ENCODE measurements at places on chromosomes 12 and 14.

- DNase-seq, result no peak
These were observed 138.7 kb downstream of the PHLDA1 start for GRCh38 chr12:75892731-75893408.

- no peak for DNase-seq
These were observed 1366.5 kb downstream of the AACS start for GRCh38 chr12:126431767-126432166.

DNA sequence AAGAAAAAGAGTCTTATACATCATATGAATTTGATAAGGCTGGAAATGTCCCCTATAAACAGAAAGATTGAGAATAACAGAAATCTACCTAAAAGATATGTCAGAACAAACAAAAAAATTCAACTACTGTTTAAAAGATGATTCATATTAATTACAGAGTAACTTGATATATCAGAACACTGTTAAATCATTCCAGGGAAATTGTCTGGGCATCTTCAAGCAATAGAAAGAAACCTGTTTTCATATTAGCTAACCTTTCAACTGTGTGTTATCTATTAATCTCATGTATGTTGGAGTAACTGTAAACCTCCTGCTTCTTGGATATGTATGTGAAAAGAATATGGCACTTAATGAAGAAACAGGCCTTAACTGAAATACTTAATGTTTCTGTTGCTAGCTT, 96.7 kb downstream of the NUBPL start:
- no peak for DNase-seq

DNA sequence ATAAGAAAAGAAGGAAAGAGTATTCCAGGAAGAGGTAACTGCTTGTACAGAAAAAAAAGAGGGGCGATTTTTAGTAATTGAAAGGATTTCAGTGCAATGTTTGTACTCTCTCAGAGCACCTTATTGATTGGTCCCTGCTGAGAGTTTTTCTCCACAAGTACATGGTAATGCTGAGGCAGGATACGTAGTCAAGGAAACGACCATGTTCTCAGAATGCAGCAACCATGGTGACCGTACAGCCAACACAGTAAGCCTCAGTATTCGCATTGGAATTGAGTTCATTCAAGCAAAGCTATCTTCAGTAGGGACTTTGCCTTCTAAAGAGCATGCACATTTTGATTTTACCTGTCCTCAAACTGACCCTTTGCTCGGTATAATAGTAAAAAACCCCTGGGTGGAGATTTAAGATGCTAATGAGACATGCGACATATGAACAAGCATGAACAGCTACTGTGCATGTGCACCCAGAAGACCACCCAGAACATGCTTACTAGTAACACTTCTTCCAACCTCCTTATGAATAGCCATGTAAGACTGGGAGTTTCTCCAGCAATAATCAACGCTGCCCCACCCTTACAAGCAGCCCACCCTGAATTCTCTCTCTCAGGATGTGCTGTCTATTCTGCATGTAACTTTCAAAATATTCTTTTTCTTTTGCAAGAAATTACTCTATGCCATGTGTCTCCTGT, 6.2 kb upstream of the SLC41A2 start:
- DNase-seq, result no peak

DNA sequence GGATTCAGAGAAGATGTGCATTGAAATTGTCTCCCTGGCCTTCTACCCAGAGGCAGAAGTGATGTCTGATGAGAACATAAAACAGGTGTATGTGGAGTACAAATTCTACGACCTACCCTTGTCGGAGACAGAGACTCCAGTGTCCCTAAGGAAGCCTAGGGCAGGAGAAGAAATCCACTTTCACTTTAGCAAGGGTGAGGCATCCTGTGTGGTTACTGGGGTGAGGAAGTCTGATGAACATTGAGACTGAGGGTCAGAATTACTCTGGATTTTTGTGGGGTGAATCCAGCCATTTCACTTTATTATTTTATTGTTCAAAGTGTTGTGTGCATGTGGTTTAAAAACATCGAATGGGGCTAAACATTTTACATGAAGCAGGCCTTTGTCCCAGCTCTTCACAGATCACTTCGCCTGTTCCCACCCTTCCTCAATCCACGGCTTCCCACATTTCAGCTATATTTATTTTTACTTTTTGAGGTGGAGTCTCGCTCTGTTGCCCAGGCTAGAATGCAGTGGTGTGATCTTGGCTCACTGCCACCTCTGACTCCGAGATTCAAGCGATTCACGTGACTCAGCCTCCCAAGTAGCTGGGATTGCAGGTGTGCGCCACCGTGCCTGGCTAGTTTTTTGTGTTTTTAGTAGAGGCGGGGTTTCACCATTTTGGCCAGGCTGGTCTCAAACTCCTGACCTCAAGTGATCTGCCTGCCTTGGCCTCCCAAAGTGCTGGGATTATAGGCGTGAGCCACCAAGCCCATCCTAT, 40.6 kb downstream of the SUPT16H start:
- DNase-seq, result no peak

GRCh38 chr12:115583591-115583990, 693.9 kb downstream of the MED13L start:
- no peak for DNase-seq

- no peak for DNase-seq
These were observed 379.8 kb downstream of the NAV3 start for GRCh38 chr12:78210506-78210860.

DNA sequence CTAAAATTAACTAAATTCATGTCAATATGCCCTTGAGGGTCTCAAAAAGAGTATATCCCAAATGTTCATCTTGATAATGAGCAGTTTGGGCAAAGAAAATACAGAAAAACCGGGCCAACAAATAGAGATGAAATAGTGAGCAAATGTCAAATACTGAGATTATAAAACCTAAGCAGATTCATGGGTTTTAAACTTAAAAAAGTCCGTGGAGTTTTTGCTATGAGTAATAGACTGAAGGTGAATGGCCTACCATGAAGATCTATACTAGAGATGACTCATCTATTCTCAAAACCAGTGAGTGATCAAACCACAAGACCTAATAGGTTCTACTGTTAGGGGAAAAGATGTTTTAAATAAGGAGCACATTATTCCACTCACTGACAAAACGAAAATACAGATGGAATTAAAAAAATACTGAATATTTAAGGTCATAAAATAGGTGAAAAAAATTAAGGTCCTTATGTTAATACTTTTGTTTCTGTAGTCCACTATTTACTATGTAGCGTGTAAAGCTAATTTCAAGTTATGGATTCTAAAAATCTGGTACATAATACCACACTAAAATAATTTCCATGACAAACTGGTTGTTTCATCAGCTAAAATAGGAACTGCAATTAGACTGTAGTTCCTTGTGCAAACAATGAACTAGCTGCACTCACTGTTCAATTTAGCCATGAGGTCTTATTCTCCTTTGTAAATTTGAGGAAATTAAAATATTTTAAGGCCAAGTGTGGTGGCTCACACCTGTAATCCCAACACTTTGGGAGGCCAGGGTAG, 5.0 kb downstream of the HNRNPC start:
- DNase-seq, result no peak

- DNase-seq, result no peak
These were observed 6.1 kb upstream of the PTGES3 start for GRCh38 chr12:56694161-56694560.

DNA sequence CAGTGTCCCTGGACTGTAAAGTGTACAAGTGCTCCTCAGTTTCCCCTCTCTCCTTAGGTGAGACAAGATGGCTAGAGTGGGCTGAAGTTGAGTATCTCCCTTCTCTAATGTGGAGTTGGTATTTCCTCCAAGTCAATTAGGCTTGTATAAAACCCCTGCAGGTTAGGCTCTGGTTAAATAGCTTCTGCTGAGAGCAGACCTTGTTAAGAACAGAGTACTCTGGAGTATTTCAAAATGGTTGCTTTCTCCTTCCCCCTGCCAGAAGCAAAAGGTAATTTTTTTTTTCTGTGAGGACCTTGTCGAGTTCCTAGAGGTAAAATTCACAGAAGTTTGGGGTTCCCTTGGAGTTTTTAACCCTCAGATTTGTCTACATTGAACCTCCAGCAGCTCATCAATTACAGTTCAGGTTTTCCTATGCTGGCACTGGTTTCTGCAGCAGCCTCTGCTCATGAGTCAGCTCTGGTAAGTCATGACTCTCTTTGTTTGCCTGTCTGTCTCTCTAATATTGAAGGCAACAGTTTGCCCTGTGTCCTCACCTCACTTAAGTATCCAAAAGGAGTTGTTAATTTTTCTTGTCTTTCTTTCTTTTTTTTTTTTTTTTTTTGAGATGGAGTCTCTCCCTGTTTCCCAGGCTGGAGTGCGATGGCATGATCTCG, 27.8 kb upstream of the GLIPR1 start:
- DNase-seq, result no peak

GRCh38 chr14:93318927-93319326, 13.9 kb downstream of the BTBD7 start:
- no peak for DNase-seq

- DNase-seq, result no peak
These were observed 5.1 kb downstream of the ANO6 start for GRCh38 chr12:45220969-45221368.

- no peak for DNase-seq
These were observed 20.6 kb downstream of the OR6S1 start for GRCh38 chr14:20620798-20621478.

GRCh38 chr14:101017806-101018560, 114.5 kb upstream of the RTL1 start:
- DNase-seq, result no peak

DNA sequence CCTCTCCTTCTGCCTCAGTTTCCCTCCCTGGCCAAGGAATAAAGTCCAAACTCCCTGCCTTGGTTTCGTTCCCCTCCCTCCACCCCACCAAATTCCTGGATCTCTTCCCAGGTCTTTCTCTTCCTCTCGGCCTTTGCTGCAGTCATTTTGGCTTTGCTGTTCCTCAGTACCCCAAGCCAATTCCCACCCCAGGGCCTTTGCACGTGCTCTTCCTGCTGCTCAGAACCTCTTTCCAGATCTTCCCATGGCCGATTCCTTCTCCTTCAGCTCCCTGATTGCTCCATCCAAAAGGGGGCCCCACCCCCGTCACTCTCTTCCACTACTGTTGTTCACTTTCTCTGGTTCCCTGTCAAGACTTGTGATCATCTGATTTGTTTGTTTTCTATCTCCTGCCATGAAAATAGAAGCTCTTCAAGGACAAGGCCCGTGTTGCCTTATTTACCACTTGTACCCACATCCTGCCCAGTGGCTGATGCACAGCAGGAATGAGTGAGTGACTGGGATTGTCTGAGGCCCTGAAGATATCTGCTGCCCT, 3.1 kb downstream of the HNF1A start:
- DNase-seq, result no peak

DNA sequence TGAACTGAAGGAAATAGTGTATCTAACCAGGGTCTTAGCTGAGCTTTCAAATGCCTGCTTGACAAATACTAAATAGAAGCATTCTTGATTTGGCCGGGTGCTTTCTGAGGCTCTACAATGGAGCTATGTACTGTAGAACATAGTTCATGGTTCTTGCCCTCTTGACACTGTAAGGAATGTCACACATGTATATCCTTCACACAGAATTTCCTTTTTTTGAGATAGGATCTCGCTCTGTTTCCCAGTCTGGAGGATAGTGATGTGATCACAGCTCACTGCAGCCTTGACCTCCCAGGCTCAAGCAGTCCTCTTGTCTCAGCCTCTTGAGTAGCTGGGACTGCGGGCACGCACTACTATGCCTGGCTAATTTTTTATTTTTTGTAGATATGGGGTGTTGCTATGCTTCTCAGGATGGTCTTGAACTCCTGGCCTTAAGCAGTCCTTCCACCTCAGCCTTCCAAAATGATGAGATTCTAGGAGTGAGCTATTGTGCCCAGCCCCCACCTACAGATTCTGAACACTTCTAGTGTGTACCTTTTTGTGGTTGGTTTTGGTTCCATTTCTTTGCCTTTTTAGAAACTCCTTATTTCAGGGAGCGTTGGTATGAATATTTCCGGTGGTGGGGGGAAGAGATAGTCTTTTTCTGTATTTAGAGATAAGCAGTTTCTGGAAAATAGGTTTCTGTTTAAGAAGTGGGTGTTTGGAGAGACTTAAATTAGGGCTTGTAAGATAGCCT, 4.2 kb downstream of the MLXIP start:
- DNase-seq, result no peak

GRCh38 chr12:110582276-110583136, 612 bp downstream of the PPTC7 start:
- DNase-seq, result peak; percentile 74

DNA sequence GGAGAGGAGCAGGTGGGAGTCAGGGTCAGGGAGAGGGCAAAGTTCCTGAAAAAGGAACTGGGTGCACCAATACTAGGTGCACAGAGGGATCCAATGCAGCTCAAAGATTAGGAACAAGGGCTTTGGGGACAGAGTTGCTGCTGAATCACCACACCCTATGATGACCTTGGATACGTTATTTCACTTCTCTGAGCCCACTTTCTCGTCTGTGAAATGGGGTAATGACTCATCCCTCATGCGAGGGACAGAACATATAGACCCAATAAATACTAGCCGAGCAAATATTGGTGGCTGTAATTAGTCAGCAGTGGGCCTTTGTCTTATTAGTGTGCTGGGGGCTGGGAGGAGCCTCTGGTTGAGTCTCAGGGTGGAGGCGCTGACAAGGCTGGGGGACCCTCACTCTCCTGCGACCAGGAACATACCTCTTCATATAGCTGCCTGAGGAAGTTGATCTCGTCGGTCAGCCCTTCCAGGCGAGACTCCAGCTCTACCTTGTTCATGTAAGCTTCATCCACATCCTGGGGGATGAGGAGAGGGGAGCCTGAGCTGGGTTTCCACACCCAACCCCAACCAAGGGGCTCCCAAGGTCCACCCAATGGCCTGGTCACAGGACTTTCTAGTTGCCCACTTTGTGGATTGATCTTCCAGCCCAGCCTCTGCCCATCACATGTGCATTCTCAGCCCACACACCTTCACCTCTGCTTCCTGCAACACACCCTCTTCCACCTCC, 4.5 kb downstream of the KRT8 start:
- no peak for DNase-seq
